Suprapubic skin (tissue), 4 donors: ENCODE measurements at places on chromosomes 7 and 10.

- no peak for DNase-seq
These were observed 37.1 kb downstream of the MAD1L1 start for GRCh38 chr7:2195400-2196246.

GRCh38 chr10:94485094-94485493, 60.5 kb upstream of the HELLS start:
- no peak for DNase-seq

DNA sequence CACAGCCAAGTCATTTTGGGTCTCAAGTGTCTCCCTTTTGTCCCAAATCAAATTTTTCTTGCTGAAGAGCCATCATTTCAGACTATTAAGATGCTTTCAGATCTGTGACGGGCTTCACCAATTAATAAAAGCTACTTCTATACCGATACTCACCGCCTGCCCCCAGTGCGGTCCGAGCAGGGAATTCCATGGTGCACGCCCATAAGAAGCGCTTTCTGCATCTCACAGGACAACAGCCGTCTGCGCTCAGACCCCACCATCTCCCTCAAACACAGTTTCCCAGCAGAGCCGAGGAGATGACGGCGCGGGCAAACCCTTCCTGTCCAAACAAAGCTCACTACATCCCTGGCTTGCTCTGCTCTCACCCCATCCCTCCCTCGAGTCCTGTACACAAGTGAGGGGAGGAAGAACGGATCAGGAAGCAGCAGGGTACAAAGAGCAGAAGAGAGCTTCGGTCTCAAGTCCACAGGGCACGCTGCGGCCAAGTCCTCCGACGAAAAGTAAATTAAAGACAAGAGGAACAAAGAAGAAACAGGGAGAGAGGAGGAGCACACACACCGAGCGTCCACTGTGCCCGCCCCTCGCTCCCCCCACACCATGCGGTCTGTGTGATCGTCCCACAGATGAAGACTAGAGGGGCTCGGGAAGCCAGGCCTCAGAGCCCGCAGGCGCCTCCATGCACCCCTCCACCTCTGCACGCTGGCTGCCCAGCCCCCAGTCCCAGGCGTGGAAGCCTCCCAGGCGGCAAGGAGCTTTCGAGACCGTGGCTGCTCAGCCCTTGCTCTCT, 121.9 kb downstream of the MAD1L1 start:
- no peak for DNase-seq

- no peak for DNase-seq
These were observed 6.5 kb downstream of the FAM53B start for GRCh38 chr10:124737708-124738107.

DNA sequence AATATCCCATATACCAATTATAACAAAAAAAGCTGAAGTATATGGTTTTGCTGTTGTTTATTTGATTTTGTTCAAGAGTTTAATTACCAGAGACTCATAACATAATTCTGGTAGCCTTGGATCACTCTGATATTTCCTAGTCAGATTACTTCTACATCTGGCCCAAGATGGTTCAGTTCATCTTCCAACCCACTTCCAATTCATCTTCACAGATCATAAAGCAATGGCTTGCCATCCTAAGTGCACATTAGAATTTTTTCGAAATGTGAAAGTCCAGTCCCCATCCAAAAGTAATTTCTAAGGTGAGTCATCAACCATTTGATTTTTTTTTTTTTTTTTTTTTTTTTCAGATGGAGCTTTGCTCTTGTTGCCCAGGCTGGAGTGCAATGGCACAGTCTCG, 8.0 kb upstream of the HIBADH start:
- DNase-seq = no peak

- DNase-seq = no peak
These were observed 125.7 kb downstream of the ABCA13 start for GRCh38 chr7:48296966-48297365.

- no peak for DNase-seq
These were observed 365 bp downstream of the YME1L1 start for GRCh38 chr10:27153845-27154193.

DNA sequence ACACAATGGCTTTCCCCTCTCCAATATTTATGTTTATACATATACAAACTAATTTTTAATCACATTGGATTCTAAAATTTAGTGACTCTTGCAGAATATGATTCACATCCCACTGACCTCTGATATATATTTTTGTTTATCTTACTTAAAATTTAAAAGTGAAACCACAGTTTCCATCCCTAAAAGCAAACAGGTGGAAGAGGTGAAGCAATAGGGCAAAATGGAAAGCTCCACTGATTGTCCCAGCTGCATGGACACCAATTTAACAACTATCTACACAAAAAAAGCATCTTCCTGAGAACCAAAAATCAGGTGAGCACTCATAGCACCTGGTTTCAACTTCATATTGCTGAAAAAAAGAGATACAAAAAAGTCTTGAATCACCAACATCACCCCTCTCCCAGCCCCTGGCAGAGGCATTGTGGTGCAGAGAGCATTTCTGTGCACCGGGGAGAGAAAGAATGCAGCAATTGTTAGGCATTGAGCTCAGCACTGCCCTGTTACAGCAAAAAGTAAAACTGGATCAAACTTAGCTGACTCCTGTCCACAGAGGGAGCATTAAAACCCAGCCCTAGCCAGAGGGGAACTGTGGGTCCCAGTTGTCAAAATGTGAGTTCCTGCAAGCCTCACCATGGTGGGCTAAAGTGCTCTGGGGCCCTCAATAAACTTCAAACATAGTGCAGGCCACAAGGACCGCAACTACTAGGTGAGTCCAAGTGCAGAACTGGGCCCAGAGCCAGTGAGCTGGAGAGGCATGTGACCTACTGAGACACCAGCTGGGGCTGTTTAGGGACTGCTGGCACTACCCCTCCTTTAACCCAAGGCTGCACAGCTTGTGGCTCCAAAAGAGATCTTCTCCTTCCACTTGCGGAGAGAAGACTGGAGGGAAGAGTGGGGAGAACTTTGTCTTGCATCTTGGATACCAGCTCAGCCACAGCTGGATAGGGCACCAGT, 92.1 kb downstream of the SIRT1 start:
- DNase-seq = no peak

DNA sequence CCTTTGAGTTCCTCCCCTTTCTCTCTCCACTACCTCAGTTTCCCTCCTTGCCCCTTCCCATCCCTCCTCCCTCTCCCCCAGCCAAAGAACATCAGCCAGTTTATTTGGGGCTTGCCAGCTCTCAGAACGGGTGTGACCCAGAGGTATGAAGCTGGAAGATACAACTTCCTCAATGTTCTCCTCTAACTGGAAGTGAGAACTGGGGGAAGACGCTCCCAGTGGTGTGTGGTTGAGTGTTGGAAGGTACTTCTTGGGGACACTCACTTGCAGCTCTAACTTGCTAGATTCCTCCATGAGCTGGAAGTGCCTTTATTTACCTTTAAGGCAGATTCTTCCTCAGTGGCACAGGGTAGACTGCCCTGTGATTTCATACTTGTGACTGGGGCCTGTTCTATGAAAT, 110.5 kb upstream of the HABP2 start:
- no peak for DNase-seq

DNA sequence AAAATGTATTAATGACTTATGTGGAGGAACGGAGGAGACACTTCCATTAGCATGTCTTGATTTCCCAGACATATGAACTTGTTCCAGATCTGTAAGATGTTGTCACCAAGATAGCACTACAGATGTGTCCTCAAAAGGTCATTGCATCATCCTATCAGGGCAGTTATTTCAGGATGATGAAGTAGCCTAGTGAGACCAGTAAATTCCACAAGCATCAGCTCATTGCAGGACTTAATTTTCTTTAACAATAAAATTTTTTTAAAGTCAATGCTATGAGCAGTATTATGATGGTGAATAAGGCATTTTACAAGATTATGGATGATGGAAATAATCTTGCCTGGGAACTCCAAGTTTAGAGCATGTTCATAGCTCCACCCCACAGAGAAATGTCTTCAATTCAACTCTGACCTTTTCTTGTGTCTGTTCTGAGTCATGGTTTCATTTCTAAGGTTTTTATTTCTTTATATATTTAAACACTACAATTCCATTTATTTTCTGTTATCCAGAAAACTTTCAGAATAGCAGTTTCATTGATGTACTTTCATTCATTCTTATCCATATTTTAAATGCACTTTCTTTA, 1203.3 kb upstream of the CELF2 start:
- DNase-seq = no peak

- no peak for DNase-seq
These were observed 79.3 kb downstream of the INSYN2A start for GRCh38 chr10:127117125-127117524.

- DNase-seq = no peak
These were observed 8.0 kb downstream of the FLNC start for GRCh38 chr7:128838109-128838779.

- no peak for DNase-seq
These were observed 131.8 kb downstream of the HECW1 start for GRCh38 chr7:43244232-43244631.

GRCh38 chr10:127157089-127157488, 39.3 kb downstream of the INSYN2A start:
- no peak for DNase-seq

- DNase-seq = no peak
These were observed 168.3 kb downstream of the GLI3 start for GRCh38 chr7:42068554-42069280.

DNA sequence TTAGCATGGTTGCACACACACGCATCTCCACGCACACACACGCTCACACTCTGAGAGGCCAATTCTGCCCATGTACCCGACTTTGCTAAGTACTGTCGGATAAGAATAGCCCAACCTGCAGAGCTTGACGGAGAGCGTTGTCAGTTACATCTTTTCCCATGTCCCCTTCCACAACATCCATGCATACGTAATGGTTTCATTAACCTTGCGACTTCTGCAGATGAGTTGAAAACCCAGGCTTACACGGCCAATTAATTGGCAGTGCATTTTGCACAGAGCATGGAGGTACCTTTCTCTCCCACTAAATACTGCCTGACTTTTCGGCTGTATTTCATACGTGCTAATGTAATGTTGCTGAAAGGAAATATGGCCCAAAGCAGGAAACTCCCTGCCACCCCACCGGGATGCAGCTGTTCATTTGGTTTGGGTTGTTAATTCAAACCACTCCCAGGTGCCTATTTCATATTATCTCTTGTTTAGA, 291.2 kb upstream of the HABP2 start:
- no peak for DNase-seq

GRCh38 chr10:119301397-119301796, 94.0 kb downstream of the GRK5 start:
- DNase-seq = no peak

DNA sequence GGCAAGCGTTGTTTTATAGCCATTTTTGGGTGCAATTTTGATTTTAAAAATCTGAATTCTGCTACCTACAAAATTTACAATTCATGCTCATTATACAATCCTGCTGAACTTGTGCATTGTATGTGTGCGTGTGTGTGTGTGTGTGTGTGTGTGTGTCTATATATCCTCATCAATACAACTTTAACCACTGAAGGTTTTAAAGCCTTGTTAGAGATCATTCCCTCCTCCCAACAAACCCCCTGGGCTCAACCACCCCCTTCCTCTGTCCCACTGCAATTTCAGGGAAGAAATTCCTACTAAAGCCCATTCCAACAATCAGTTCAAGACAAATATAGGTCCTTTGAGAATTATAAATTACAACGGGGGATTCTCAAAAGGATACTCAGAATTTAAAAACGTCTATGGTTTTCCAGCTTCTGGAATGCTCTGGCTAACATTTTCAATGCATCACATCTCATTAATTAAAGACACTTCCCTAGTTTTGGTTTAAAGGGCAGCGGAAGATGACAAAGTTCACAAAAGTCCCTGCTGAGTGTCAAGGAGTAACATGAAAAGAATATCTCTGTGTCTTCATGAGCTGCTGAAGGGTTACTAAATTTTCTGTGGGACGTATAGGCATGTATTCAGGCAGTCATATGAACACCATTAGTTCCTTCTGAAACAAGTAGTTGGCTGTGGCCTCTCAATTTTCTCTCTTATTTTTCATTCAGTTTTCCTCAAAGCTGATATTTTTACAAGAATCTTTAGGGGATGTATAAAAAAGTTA, 889 bp upstream of the SEMA3A start:
- DNase-seq = no peak

GRCh38 chr7:116434820-116435341, 64.7 kb upstream of the CAV2 start:
- no peak for DNase-seq

GRCh38 chr10:71742301-71743088, 22.9 kb upstream of the C10orf105 start:
- no peak for DNase-seq

DNA sequence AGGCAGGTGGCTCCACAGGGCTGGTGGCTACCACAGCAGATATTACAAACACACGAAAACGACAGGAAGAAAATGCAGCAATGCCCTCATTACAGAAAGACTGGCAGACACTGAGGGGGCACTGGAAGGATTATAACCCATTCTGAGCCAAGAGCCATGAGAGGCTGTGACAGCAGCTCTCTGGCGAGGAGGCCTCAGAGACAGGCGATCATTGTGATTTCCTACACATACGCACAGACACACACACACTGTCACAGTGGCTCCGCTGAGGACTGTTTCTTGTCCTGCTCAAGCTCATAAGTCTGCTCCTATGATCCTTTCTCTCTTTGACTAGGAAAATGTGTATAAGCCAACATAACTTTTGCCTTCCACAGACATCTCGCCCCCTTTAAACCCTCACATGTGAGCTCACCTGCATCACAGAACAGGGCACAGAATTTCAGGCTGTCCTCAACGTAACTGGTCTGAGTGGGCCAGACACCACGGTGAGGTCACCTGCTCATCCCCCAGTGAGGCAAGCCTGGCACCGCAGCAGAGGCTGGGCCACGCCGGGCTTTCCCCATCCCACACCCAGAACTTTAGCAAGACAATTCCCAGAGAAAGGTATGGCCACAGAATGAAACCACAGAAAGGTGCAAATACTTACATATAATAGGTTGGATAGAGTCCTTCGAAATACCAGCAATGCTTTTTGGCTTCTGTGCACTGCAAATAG, 51.7 kb downstream of the VOPP1 start:
- no peak for DNase-seq

GRCh38 chr7:81264116-81264515, 345.3 kb upstream of the SEMA3C start:
- DNase-seq = no peak
